ENCODE measurements at places on chromosomes 6 and 20.

GRCh38 chr20:17580895-17581294, 11.0 kb downstream of the DSTN start:
- no peak for DNase-seq

DNA sequence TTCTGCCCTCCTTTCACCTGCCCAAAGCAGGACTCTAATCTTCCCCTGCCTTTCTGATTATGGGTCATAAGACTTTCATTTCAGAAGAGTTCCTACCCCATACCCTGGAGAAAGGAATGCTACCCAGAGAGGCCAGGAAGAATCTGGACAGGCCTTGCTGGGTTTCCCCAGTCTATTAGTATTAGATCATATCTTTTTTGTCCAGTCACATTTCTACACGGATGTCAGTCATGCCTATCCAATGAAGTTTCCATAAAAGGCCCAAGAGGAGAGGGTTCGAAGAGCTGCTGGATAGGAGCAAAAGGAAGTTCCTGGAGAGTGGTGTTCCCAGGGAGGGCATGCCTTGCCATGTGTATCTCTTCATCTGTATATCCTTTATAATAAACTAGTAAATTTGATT, 3.2 kb downstream of the POLH start:
- DNase-seq = no peak

GRCh38 chr6:106534564-106534982, 94.7 kb downstream of the RTN4IP1 start:
- peak; percentile 66 for DNase-seq

GRCh38 chr6:91018586-91018985, 431.7 kb upstream of the MAP3K7 start:
- DNase-seq = no peak

GRCh38 chr20:19560881-19561480, 197.1 kb upstream of the RIN2 start:
- DNase-seq = no peak

GRCh38 chr6:16413399-16413798, 175.0 kb downstream of the GMPR start:
- DNase-seq = no peak

- DNase-seq = no peak
These were observed 44.8 kb upstream of the FABP7 start for GRCh38 chr6:122734529-122735395.

DNA sequence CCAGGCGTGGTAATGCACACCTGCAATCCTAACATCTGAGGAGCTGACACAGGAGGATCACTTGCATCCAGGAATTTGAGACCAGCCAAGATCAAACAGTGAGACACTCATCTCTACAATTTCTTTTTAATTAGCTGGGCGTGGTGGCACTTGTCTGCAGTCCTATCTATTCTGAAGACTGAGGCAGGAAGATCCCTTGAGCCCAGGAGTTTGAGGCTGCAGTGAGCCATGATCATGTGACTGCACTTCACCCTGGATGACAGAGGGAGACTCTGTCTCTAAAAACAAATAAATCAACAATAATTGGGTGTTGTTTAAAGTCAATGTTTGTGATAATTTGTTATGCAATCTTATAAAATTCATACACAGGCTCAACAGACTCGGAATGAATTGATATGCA, 18.0 kb upstream of the HLA-A start:
- DNase-seq = no peak

DNA sequence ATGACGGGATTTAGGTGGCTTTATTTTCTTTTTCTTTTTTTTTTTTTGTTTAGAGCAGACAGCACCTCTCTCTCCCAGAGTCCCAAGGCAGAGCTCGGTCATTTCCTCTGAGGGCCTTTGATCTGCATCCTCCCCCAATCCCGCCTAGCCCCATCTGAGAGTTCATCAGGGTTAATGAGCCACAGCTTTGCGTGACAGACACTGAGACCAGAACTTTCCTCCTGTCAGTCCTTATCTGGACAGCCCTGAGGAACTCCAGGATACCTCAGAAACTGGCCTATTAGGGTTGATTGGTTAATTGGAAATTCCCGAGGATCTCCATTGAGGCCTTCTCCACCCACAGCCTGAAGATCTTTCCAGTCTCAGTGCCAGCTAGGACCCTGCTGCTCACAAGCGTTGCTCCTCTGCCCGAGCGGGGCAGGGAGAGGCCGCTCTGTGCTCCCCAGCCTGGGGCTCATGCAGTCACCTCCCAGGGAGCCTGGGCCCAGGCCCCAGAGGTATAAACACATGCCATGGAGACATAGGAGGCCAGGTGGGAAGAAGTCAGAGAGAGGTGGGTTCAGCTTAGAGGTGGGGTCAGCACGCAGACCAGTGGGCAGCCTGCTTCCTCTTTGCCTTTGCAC, 1.4 kb upstream of the LRRN4 start:
- no peak for DNase-seq

DNA sequence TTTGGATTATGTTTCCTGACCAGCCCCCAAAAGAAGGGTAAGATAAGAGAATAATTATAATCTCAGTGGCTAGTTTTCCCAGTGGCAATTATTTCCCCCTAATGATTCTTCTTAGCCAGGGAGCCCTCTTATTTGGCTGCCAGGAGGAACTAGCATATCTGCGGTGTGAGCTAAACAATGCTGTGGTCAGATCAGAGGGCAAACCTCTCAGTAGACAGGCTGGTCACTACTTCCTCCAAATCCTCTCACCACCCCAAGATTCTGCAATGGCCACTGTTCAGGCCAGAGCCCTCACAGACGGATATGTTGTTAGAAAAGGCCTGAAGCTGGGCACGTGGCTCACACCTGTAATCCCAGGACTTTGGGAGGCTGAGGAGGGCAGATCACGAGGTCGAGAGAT, 273.4 kb upstream of the SASH1 start:
- DNase-seq = no peak

DNA sequence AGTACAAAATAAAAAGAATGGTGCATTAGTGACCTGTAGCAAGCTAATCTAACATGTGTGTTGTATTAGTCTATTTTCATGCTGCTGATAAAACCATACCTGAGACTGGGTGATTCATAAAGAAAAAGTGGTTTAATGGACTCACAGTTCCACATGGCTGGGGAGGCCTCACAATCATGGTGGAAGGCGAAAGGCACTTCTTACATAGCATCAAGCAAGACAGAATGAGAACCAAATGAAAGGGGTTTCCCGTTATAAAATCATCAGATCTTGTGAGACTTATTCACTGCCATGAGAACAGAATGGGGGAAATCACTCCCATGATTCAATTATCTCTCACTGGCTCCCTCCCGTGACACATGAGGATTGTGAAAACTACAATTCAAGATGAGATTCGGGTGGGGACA, 45.4 kb upstream of the AIG1 start:
- DNase-seq = no peak

GRCh38 chr6:35305117-35305516, 7.5 kb downstream of the DEF6 start:
- peak; percentile 48 for DNase-seq
